ENCODE measurements at places on chromosomes 1 and 21.

DNA sequence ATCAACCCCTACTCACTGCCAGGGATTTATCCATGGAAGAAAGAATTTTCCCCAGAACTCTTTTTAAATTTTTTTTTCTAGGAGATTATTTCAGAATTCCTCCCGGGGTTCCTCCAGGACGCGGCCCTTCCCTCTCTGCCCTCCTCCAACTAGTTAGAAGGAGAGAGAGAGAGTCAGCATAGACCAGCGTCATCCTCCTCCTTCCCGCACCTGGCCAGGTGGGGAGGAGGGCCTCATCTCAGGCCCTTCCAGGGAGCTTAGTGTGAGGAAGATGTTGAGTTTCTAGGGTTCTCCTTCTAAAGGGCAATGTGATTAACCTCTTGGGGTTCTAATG, 63.6 kb downstream of the CDK18 start:
- DNase-seq: no peak

- no peak for DNase-seq
These were observed 56.0 kb downstream of the PRDM15 start for GRCh38 chr21:41823166-41823565.

DNA sequence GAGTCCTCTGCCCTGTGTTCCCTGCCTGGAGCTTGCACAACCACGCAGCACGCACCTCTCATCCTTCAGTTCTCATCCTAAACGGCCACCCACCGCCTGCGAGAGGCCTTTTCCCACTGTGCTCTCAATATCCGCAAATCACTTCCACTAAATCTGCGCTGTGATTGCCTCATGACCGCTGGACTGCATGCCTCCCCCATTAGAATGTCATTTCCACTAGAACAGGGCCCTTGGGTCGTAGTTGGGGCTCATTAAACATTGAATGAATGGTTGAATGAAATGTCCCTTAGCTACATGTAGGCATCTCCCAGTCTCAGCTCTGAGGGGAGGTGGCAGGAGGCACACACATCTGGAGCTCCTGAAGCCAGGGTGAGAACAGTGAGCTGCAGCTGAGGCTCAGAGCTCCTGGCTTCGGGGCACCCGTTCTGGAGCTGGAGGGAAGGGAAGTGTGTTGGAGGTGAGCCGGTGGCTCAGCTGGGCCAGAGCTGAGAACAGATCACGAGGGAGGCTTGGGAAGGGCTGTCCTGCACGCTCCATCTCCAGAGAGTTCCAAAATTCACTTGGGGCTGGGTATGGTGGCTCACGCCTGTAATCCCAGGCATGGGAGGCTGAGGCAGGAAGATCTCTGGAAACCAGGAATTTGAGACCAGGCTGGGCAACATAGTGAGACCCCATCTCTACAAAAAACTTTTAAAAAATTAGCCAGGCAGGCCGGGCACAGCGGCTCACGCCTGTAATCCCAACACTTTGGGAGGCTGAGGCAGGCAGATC, 30.4 kb downstream of the TMEM201 start:
- DNase-seq: no peak

DNA sequence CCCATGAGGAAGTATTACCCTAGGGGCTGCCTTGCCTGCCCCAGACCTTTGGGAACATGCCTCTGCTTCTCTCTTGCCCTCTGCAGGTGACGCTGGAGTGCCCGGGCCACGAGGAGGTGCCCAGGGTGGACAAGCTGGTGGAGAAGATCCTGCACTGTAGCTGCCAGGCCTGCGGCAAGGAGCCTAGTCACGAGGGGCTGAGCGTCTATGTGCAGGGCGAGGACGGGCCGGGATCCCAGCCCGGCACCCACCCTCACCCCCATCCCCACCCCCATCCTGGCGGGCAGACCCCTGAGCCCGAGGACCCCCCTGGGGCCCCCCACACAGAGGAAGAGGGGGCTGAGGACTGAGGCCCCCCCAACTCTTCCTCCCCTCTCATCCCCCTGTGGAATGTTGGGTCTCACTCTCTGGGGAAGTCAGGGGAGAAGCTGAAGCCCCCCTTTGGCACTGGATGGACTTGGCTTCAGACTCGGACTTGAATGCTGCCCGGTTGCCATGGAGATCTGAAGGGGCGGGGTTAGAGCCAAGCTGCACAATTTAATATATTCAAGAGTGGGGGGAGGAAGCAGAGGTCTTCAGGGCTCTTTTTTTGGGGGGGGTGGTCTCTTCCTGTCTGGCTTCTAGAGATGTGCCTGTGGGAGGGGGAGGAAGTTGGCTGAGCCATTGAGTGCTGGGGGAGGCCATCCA, 7.8 kb upstream of the HTR6 start:
- DNase-seq: no peak

DNA sequence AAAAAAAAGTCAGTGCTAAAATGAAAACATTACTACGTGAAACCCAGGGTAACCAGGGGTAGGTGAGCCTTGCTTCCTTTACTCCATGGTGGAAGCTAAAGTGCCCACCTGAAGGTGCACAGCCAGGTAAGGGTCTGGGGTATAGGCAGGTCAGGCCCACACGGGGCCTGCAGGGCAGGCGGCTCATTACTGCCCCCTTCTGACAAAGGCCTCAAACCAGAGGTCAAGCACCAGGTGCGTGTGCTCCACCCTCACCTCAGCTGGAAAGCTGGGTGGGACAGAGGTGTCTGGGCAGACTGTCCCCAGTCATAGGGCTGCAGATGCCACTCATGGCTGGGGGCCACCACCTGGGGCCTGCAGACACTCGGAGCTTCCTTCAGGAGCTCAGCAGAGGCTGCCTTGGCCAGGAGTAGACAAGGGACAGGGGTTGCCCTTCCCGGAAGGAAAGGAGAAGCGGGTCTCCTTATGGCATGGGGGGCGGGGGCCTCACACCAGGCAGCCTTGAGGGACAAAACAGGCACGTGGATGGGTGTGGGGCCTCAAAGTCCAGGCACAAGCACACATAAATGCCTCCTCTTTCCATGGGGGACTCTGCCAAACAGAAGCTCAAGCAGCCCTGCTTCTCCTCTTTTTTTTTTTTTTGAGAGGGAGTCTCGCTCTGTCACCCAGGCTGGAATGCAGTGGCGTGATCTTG, 36.2 kb downstream of the ACOT7 start:
- no peak for DNase-seq

- DNase-seq: no peak
These were observed 20.8 kb downstream of the SSR2 start for GRCh38 chr1:155999964-156000363.

- DNase-seq: no peak
These were observed 53.9 kb downstream of the LAMC2 start for GRCh38 chr1:183239793-183240525.

- DNase-seq: no peak
These were observed 10.1 kb downstream of the CHD1L start for GRCh38 chr1:147252540-147252939.
